Cortex of kidney (tissue), 1 donor: ENCODE measurements at places on chromosomes 2 and 18.

- DNase-seq, result no peak
Measured at GRCh38 chr2:168997118-168997521, 34.0 kb downstream of the ABCB11 start.

DNA sequence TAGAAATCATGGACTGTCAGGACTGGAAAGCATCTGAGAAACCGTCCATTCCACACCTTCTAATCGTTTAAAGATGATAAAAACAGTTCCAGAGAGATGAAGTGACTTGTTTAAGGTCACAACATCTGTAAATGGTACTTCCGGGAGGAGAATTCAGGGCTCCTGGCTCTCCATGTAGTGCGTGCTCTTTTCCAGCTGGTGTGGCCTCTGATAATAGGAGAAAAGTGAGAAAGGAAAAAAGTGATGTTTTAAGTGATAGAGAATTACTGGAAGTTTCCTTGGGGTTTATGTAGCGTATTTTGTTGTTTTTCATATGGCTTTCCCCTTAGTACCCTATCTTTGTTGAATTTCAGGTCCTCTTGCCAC is 663 bp downstream of the C2orf49 start:
- DNase-seq, result no peak

GRCh38 chr2:240952496-240953246 is 45.7 kb upstream of the SNED1 start:
- no peak for DNase-seq

DNA sequence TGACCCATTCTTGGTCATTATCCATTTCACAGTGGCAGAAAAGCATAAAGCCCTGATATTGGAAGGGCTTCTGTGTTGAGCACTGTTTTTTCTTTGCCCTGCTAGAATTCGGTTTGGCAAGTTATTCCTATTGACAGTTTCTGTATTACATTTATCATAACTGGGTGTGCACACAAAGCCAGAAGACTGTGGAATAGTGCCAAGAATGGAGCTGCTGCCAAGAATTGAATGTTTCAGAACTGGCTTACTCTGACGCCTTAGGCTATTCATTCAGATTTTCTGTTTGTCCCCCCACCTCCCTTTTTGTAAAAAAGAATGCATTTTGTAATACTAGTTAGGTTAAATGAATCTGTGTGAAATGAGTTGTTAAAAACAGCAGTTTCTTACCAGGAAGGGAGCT is 12.7 kb downstream of the KDM3A start:
- DNase-seq, result no peak

DNA sequence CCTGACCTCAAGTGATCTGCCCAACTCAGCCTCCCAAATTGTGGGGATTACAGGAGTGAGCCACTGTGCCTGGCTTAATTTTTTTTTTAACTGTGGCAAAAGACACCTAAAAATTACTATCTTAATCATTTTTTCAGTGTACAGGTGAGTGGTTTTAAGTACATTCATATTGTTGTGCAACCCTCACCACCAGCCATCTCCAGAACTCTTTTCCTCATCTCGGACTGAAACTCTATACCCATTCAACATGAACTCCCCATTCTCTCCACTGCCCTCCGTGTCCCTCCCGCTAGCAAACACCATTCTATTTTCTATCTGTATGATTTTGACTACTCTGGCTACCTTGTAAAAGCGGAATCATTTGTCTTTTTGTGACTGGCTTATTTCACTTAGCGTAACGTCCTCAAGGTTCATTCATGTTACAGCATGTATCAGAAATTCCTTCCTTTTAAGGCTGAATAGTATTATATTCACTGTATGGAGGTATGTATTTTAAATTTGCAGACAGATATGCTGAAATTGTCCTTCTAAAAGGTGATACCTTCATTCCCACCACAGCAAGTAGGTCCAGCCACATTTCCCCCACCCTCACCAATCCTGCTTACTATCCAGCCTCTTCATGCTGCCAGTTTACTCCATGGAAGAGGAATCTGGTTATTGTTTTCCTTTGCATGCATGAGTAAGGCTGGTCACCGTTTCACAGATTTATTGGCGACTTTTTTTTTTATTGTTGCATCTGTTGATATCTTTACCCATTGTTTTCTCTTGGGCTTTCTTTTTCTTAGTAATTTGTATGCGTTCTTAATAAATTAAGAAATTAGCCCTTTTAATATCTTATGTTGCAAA is 40.6 kb upstream of the ANXA4 start:
- DNase-seq, result no peak

DNA sequence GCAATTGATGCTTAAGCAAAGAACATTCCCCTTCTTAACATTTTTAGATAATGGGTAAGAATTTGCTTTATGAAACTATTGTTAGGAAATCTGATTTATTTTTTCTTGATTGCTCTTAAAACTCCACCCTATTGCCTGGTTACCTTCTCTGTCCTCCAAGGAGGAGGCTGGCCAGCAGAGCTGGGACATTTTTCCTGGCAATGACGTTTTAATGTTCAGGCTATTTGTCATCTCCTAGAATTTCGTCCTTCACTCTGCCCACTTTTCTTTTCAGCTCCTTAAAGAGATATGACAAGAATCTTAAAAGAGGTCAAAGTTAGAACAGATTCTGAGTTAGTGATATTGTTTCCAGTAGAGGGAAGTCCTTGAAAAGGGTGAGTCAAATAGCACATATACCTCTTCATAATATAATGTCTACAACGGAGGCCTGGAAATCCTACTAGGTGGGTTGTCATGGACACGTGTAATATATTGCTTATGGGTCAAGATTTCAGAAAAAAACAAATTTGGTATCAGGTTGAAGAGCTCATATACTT is 141.0 kb downstream of the CMPK2 start:
- no peak for DNase-seq
